PC-3 (cell line): ENCODE measurements at places on chromosomes 2 and 18. TPM values are rescaled to one million over a fixed set of nuclear protein-coding genes. Genes with fewer than 3 reads are reported as not detected.
A peak's percentile ranks its signal among the peaks of the same experiment; 100 is the strongest.

DNA sequence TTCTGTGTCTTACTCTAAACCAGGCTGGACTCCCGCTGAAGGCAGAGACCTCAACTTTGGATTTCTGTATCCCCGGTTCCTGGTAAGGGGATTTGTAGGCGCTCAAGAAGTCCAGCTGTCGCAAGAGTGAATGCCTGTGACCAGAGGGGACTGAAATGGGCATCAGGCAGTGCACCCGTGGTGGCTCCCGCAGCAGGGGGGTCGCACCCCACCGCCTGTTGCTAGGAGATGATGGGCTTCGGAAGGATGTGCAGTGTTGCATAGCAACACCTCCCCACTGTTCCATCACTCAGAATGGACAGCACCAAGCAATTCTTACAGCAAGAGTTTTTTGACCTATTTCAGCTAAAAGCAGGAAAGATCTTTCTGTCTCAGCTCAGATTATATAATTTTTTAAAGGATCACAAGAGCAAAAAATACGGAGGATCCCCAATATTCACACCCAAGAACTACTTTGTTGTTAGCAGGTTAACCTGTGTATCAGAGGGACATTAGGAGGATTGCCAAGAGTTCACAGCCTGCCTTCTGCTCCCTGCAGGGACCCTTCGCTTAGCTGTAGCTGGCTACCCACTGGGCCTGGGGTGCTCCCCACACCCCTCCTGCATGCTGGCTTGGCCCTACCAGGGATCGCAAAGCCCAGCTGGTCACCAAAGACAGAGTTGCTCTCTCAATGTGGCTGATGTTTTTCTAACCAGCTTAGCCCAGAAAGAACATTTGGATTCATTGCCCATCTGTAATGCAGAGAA is 63.8 kb downstream of the SOWAHC start:
- DNase-seq = no peak

GRCh38 chr2:55489467-55490062 is 30.0 kb upstream of the CFAP36 start:
- no peak for DNase-seq

GRCh38 chr2:11634584-11634983 is 35.4 kb downstream of the NTSR2 start:
- DNase-seq = no peak

FAM210A gene
- 49.2 and 52.7 TPM in 2 replicates for total RNA-seq

DNA sequence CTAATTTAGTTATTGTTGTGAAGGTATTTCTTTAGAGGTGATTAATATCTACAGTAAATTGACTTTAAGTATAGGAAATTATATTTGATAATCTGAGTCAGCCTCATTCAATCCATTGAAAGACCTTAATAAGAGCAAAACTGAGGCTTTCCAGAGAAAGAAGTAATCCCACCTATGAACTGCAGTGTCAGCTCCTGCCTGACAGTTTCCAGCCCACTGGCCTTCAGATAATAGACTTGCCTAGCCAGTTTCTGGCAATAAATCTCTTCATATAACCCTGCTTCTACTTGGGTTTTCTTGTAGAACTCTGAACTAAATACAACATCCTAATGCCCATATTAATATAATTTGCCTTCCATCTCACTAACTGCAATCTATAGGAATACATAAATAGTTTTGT is 437.9 kb upstream of the UBE2E3 start:
- DNase-seq = no peak

UGT1A10 gene
- total RNA-seq = 0.46 TPM in 1 of 2 replicates, not detected in the other

PRSS56 gene
- not detected in 2 replicates for total RNA-seq

DNA sequence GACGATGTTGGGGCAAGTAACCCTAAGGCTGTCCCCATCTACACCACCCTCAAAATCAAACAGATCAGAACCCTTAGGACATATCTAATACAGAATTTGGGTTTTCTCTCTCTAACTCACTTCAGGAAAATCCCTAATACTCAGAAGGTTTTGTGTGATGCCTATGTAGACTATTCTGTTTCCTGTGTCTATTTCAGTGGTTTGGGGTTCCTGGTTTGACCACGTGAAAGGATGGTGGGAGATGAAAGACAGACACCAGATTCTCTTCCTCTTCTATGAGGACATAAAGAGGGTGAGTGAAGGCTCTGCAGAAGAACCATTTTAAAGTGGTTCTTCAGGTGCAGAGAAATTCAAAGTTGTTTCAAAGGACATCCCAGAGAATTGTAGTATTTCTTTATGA is 16.3 kb downstream of the SULT1C2 start:
- DNase-seq = no peak

- peak; percentile 9 for DNase-seq
These were observed 905.1 kb upstream of the NXPH2 start for GRCh38 chr2:139685090-139685983.

DNA sequence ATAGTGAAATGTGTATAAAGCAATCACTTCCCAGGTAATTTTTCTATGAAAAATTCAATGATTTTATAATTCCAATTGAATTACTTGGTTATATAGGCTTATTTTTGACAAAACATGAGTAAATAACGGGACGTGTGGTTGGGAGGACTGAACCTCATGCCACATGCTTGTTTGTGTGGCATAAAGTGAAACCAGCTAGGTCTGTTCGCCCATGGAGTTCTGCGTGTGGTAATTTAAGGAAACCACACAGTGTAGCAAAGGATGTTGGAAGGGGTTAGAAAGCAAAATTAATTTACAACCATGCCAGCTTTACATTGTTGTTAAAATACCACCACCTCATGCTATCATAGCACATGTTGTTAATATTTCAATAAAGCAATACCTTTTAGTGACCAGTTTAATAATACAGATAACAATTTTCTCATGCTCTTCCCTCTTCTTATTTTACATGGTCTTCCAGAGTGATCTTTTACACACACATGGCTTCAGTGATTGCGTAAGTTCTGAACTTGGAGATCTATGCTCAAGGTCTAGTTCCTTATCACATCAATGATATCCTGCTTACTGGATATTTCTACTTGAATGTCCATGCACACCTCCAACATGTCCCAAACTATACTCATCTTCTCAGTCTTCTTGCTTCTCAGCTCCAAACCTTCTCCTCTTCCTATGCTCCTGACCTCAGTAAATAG is 156.4 kb upstream of the ITGA4 start:
- DNase-seq = no peak

DSG2 gene
- 17.2 and 21.1 TPM in 2 replicates for total RNA-seq

POTEI gene
- total RNA-seq = not detected in 2 replicates

DNA sequence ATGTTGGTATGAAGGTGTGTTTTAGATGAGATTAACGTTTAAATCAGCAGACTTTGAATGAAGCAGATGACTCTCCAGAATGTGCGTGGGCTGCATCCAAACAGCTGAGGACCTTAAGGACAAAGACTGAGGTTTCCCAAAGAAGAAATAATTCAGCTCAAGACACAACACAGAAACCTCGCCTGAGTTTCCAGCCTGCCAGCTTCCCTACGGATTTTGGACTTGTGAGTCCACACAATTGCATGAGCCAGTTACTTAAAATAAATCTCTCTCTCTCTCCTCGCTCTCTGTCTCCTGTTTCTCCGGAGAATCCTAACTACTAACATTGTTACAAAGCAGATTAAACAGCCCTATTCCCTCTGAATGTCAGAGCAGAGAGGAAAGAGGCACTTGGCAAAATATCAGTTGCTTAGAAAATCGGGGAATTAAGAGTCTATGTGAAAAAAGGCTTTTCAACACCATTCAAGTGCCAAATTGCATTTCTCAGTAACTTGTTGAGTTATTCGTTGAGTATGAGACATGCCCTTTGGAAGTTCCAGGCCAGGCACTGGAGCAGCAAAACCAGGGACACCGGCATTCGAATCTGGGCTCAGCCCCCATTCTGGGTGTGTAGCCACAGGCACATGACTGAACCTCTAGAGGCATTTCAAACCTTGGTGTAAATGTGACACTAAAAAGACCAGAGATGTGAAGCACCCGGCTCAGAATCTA is 174.6 kb upstream of the PID1 start:
- no peak for DNase-seq

SH2D6 gene
- total RNA-seq = 0.12 TPM in 1 of 2 replicates, not detected in the other

USP40 gene
- 32.1 and 32.3 TPM in 2 replicates for total RNA-seq

DNA sequence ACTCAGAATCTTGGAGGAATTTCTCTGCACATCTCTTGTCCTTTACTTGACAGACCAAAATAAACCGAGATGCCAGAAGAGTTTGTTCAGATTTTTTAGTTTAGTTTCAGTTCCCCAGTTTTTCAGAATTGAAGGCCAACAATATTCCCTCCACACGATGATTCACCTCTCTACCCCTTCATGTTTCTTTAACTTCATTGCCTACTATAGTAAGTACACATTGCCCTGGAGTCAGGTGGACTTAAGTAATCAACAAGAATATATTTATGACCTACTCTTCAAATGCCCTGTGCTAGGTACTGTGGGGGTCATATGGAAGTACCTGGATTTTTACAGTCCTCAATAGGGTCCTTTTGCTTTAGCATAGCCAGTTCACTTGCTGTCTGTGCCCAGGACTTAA is 79.6 kb upstream of the CTLA4 start:
- no peak for DNase-seq

DNA sequence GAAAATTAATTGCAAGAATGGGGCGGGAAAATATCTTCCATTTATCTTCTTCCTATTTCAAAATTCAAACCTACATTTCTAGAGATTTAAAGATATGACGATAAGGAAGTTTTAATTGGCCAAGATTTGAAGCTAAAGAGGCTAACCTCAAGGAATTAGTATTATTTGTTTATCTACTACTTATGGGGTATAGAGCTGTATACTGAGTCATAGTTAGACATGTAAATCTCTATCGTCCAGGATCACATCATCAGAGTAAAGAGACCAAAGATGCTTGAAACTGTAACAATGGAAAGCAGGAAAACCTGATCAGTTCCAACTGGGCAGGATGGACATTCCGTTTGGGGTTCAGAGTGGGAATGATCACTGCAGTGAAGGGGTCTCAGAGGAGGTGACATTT is 95.2 kb upstream of the KLF7 start:
- peak; percentile 31 for DNase-seq

DNA sequence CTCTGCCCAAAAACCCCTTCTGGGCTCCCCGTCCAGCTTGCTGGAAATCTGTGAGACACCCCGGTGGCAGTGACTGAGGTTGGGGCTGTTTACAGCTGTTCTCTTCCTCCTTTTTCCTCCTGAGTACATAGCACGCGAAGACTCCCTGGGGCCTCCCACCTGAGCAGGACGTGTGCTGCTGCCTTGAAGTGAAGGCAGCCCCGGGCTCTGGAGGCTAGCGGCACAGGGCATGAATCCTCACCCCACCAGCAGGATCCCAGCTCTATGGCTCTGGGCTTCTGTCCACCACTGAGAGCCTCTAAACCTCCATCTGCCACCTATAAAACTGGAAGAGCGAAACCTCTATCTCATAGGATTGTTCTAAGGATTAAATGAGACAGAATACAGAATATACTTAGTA is 182.5 kb downstream of the TMEM163 start:
- DNase-seq = no peak

AQP12A gene
- total RNA-seq = not detected in 2 replicates

FEV gene
- 0.07 TPM in 1 of 2 replicates, not detected in the other for total RNA-seq

TMEM150A gene
- 3.9 and 4.9 TPM in 2 replicates for total RNA-seq

DNA sequence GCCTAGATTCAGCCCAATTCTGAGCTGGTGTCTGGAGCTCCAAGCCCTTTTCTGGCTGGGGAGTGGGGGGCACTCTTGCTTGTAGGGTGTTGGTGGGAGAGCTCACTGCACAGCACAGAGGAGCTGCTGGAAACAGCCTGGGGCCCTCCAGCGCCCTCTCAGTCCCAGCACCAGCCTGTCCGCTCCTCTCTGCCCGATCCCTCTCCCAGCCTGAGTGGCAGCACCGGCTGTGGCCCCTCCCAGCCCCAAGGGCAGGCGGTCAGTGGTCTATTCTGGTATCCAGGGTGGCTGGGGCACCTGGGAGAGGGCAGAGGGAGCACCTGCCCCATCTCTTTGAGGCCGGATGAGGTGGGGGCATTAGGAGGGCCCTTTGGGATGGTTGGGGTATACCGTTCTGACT is 13.2 kb upstream of the DES start:
- no peak for DNase-seq

DNA sequence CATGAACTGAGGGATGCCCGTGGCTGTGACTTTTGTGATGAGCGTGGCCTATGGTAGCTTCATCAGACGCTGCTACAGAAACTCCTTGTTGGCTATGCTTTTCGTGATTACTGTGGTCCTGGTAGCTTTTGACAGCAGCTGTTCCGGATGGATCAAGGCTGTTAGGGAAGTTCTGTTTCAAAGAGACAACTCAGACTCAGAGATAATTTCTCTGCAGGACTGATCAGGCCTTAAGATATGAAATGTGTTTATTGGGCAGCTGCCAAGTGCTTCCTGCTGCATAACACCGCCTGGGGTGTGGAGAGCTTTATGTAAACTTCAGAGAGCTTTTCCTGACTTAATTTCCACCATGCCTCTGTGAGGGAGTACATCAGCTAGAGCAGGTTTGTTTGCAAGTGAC is 243.8 kb downstream of the TSN start:
- peak; percentile 9 for DNase-seq

GRCh38 chr2:43068631-43069517 is 157.5 kb downstream of the ZFP36L2 start:
- peak; percentile 74 for DNase-seq

DNA sequence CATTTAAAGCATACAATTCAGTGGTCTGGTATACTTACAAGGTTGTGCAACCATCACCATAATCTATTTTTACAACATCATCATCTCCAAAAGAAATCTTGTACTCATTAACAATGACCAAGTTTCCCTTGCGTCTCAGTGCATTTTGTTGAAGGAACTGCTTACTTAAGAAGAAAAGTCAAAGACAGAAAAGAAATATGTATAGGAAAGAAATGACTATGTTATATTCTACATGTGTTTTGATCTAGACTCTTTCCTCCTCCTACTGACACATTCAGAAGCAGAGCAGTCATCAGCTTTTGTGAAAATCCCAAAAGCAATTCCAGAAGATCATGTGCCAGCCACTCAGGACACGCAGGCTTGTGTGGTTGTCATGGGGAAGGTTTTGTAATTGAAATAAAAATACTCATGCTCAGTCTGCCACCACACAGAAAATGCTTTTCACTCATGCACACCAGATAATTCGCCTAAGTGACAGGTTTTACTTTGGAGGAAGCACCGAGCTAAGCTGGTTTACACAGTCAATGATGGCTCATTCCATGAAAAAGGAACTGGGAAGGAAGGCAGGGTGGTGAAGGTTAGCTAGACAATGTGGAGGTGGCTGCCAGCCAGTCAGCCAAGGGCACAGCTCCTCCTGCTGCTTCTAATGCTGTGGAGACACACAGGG is 158.5 kb upstream of the REV1 start:
- peak; percentile 13 for DNase-seq
